Vagina (tissue), 2 donors: ENCODE measurements at places on chromosomes 4 and X.

GRCh38 chrX:71128915-71129765 is 10.7 kb downstream of the MED12 start:
- no peak for DNase-seq

DNA sequence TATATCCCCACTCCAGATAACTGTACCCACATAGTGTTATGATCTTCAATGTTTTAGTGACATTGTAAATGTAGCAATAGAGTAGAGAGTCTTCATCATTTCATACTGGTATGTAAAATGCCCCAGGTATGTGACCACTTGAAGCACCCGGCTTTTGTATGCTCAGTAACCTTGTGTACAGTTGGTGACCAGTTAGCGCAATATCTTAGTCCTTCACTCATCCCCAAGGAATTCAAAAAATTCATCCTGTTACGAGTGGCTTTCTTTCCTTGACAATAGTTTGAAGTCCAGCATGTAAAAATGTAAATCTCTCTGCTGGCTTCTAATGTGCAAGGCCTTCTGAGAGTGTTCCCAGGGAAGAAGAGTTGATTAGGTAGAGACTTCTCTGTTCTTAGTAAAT is 145.6 kb downstream of the ARX start:
- no peak for DNase-seq

- no peak for DNase-seq
Observed at GRCh38 chrX:141969706-141970105, 66.0 kb downstream of the MAGEC1 start.

DNA sequence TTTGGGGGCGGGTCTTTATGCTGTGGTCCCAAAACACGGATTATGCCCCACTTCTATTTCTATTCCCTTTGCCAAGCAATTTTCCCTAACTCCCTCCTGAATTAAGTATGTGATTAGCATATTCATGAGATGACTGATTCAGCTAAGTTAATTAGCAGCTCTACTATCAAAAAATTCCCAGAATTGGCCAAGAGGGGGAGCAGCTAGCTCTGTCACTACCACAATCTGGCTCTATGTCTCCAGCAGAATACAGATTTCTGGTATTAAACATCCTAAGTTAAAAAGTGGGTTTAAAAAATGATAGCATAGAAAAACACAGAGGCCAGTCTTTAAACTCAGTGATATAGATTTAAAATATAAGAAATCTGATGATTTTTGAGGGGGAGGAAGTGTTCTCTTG is 80.3 kb downstream of the GPC4 start:
- no peak for DNase-seq

- no peak for DNase-seq
Observed at GRCh38 chr4:154807042-154807630, 26.1 kb downstream of the RBM46 start.

DNA sequence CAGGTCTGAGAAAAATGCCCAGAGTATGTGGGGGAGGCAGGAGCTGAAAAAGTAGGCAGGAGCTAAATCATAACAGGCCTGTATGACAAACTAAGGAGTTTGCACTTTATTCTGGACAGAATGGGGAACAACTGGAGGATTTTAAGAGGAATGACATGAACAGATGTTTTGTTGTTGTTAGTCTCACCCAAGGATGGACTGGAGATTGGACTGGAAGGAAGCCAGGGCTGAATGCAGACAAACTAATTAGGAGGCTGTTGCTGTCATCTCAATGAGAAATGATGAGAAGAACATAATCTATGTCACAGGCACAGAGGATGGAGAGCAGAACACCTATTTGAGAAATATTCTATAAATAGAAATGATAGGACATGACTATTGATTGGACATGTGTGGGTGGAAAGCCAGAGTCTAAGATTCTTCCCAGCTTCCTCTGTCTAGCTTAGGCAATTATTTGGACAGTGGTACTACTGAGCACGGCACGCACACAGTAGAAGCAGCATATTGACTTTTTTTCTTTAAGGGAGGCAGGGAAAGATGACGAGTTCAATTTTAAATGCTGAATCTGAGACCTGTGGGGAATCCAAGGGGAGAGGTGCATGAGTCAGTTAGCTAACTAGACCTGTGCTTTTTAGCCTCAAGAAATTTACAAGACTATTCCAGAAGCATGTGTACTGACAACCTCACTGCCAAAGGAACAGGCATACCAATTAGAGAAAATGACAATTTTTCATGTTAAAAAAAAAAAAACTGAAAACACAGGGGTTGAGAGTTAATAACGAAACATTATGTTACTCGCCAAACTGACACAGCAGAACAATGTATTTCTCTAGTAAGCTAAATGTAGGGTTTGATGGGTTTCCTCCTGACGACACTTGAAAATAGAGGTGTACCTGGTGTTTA is 963 bp upstream of the USO1 start:
- no peak for DNase-seq

- DNase-seq = no peak
Observed at GRCh38 chr4:8722556-8722955, 130.0 kb downstream of the CPZ start.

GRCh38 chr4:186029571-186030398 is 39.2 kb upstream of the TLR3 start:
- DNase-seq = no peak

DNA sequence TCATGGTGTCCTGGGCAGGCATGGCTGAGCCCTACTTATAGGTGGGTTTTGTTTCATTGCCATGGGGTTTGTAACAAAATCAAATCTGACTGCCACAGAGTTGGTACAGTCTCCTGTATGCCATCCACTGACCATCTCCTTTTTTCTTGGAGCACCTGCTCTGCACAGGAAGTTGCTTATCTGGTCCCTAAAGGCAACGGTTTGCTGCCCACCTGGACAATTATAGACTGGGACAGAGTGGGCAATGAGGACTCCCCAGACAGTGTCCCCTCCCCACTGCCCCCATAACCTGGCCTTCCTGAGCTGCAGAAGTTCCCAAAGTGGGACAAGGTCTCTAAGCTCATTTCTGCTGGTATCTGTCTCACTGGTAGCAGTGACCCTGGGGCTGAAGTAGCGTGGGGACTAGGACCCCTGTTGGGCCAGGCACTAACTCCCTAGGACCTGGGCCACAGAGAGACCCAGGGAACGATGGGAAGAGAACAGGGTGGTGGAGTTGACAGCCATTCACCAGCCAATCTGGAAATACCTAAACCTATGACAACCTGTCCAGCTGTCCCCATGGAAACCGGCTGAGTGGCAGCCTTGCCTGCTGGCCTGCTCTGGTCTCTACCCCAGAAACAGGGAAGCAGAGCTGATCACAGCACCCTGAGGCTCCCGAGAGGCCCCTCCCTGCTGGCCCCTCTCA is 64.7 kb downstream of the WFS1 start:
- no peak for DNase-seq

GRCh38 chr4:138758876-138759553 is 256.6 kb upstream of the NOCT start:
- DNase-seq = no peak

GRCh38 chr4:23485801-23486200 is 404.0 kb downstream of the PPARGC1A start:
- no peak for DNase-seq

DNA sequence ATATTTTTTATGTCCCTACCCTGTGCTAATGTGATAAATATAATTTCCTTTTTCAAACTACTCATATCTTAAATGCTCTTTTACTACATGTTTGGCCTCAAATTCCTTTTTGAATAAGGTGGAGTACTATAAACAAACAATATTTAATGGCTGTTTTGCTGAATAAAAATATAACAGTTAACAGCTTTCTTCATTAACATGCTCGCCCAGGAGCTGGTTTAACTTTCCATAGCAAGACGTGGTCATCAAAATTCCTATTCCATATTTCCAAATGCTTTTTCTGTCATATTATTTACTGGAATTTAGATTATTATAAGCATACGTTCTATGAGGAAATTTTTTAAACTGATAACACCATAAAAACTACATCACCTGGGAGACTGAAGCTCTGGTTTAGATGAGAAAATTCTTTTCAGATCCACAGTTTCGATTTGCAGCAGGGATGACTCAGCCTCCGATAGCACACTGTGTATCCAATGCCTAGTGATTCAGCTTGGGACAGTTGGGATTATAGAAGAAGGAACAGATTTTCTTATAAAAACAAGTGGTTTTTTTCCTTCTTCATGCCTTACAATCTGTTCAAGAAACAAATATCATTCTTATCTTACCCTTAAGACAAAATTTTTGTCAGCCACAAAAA is 129.1 kb downstream of the FBXO8 start:
- no peak for DNase-seq

DNA sequence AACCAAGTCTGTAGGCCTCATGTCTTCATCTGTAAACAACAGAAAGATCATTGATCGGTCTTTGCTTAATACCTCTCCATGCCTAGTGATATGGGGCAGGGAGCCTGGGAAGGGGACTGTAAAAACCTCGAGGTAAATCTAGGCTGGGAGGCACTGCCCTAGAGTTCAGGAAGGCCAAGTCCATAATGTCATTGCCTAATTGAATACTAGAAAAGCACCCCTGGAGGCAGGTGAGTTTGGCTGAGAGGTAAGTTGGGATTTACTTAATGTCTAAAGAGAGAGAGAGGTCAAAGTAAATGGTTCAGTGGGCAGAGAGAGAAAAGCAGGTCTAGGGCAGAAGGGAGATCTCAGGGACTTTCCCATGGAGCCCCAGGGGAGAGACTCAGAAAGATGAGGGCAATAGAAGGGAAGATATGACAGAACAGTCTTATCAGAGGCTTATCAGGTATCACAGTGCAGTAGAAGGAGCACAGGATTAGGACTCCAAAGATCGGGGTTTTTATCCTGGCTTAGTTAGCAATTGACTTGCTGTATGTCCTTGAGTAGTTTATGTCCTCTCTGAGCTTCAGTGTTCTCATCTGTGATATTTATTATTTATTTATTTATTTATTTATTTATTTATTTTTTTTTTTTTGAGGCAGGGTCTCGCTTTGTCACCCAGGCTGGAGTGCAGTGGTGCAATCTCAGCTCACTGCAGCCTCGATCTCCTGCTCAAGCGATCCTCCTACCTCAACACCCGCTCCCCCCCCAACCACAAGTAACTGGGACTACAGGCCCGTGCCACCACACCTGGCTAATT is 85.2 kb downstream of the SLC16A2 start:
- DNase-seq = no peak

GRCh38 chrX:56498756-56499155 is 64.7 kb upstream of the UBQLN2 start:
- no peak for DNase-seq

DNA sequence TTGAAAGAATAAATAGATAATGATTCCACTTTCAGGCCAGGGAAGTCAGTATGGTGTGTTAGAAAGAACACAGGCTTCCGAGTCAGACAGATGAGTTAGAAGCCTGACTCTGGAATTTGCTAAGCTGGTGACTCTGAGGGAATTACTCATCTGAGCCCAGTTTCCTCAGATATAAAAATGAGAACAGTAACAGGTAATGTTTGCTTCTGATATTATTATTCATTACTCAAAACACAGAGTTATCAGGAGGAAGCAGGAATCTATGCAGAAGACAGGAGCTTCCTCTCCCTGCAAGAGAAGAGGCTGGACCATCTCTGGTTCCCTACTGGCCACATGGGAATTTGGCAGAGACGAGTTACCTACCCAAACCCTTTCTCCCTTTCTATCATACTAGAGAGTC is 163.1 kb downstream of the EVC2 start:
- no peak for DNase-seq

DNA sequence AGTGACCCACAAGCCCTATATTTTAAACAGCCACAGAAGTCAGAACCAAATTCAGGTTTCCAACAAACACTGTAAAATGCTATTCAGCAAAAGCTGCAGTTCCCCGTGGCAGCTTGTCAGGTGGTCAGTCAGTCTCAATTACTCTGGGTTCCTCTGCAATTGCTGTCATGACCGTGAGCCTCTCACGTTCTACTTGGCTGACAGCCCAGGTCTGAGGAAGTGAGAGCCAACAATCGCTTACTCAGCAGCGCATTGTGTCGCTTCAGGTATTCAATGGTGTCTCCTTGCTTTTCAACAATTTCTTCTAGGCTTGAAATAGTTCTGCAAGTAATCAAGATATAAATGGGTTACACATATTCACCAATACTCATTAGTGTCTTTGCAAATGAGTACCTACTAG is 25.8 kb downstream of the TRIM75 start:
- DNase-seq = no peak

- DNase-seq = no peak
Observed at GRCh38 chr4:127788517-127788916, 6.4 kb downstream of the HSPA4L start.

- no peak for DNase-seq
Observed at GRCh38 chr4:133584714-133585113, 435.6 kb downstream of the PCDH10 start.

GRCh38 chr4:89306486-89307177 is 968 bp downstream of the GPRIN3 start:
- no peak for DNase-seq

- no peak for DNase-seq
Observed at GRCh38 chr4:80221161-80221560, 23.9 kb downstream of the PRDM8 start.

GRCh38 chrX:118569676-118570075 is 74.1 kb downstream of the DOCK11 start:
- DNase-seq = no peak

DNA sequence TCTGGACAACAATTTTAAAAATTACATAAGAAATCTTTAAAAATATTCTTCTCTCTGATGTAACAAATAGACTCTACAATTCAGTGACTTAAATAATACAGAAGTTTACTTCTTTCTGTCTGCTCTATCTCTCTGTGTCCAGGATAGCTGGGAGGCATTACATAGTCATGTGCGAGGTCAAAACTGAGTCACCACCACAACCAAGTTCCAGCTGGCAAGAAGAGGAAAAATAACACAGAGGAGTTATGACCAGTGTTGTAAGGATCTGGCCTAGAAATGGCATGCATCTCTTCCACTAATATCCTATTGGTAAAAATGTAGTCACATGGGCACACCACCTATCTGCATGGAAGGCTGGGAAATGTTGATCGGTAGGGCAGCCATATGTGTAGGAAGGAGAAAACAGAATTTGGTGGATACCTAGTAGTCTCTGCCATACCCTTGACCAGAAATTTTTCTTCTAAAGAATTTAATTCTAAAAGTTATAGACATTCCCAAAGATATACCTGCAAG is 39.4 kb upstream of the WDFY3 start:
- DNase-seq = no peak

DNA sequence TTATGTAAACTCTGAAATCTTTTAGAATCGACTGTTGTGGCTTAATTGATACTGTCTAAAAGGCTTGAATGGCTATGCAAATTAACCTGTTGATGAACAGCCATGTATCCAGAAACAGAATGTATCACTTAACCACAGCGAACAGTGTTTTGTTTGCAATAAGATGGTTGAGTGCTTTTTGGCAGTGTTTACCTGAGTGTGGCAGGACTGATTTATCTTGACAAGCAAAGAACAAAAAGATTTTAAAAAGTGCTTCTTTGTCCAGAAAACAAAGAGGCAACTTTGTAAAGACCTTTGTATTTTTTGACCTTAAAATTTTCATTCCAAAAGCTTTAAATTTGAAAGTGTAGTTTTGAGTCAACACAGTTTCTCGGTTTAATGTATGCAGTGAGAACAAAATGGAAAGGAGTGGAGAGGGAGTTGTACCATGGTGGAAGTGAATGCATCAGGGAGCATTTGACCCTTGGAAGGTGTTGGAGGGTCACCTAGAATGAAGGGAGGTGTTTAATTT is 18.0 kb downstream of the ARHGAP10 start:
- DNase-seq = no peak

DNA sequence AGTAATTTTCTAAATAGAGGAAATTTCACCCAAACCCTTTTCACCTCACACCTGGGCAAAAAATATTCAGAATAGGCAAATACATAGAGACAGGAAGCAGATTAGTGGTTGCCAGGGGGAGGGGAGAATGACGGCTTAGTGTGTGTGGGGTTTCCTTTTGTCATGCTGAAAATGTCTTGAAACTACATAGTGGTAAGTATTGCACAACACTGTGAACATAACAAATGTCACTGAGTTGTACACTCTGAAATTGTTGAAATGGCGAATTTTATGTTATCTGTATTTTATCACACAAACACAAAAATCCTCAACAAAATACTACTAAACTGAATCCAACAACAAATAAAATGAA is 60.7 kb upstream of the PLAC1 start:
- DNase-seq = no peak
